ENCODE measurements at places on chromosomes 7 and 10. TPM values are rescaled to one million over a fixed set of nuclear protein-coding genes. Genes with fewer than 3 reads are reported as not detected.

CLRN3 gene
- total RNA-seq, result not detected

NYAP1 gene
- 1.7 TPM for total RNA-seq

DNA sequence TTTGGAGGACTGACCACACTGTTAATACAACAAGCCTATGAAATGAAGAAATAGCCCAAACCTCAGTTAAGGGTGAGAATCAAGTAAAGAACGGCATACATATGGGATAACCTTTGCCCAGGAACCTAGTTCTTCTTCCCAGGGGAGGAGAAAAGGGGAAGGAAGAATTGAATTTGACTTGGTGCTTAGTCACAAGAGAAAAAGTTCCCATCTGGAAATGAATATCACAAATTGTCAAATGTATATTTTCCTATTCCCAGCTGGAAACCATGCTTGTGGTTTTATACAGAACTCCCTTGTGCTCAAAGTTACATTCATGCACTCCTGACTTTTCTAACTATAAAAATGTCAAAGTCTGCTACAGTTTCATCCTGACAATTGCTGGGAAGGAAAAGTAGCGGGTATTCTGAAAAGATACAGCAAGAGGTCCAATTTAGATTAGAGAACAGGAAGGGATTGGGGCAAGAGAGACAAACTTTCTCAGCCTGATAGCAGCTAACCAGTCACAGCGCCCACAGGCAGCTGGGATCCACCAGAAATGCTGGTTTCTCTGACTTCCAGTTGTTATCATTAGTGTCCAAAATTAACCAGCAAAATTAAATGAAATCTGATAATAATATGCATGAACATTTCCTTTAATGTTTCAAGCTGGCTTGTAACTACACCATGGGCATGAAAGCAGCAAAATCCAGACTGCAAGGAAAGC is 18.6 kb upstream of the GSAP start:
- no peak for ATAC-seq

GRCh38 chr10:108358912-108359311 is 1194.4 kb upstream of the SORCS1 start:
- no peak for ATAC-seq

DNA sequence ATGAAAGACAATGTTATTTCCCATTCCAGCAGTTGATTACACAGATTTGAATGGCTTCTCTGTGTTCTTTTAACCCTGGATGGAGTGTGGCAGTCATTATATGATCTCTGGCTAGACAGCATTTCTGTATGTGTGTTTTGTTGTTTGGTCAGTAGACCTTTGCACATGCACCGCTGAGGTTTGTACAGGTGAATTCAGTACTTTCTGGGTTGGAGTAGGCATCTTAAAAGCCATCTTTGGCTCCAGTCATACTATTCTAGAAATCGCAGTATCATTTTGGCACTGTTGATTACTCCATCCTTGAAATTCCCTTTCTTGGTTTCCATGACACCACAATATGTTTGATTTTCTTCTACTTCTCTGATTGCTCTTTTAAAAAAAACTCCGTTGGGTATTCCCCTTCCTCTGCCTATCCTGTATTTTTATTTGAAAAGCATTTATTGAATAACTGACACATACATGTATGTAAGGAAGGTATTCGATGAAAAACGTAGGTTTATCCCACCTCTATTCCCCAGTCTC is 29.9 kb downstream of the TAS2R41 start:
- ATAC-seq, result no peak
